ENCODE measurements at places on chromosomes 5 and 9. TPM values are rescaled to one million over a fixed set of nuclear protein-coding genes. Genes with fewer than 3 reads are reported as not detected.

Gene SYNPO
- total RNA-seq = 1.5 TPM

Gene SPINK13
- not detected for total RNA-seq

Gene PRDM9
- total RNA-seq = not detected

Gene QRFP
- not detected for total RNA-seq

Gene INSL4
- total RNA-seq = not detected

Gene IFNA21
- total RNA-seq = not detected

Gene NPR3
- 10.8 TPM for total RNA-seq

Gene IL13
- total RNA-seq = under 0.01 TPM

Gene SEMA5A
- total RNA-seq = 11.0 TPM

Gene HTR4
- total RNA-seq = not detected

Measured in subcutaneous preadipocyte (primary cell).